ENCODE measurements at places on chromosomes 5 and 9.

DNA sequence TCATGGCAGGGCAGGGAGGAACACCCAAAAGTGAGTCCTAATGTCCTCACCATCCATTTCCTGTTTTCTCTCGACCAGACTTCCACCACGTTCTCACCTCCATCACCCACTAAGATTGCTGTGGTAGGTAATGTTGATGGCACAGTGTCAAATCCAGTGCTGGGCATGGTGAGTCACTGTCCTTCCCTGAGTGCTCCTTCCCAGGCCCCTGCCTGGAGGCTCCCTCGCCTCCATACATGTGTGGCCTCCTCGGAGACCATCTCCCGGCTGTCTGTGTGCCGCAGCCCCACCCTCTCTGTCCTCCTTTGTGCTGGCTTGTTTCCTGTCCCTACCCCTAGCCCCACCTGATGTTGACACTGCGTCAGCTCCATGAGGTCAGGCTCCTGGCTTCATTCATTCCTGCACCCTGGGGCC, 177.5 kb downstream of the SYK start:
- no peak for DNase-seq

- no peak for DNase-seq
Observed at GRCh38 chr5:44809956-44810420, 1.2 kb downstream of the MRPS30 start.

- DNase-seq, result no peak
Observed at GRCh38 chr9:682633-683508, 158.6 kb upstream of the DMRT1 start.

DNA sequence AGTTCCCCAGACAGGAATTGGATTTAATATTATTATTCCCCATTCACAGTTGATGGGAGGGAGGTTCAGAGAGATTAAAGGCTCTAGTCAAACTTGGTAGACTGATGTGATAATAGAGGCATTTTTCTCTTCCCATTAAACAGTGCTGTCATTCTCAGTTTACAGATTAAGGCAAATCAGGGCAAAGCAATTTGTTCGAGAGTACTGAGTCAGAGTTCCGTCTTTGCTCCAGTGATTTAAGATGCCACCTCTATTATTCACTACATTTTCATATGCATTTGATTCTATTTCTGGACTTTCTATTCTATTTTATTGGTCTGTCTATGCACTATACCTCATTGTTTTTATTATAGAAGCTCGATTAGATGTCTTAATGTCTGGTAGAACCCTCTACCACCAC, 201.0 kb upstream of the RAI14 start:
- no peak for DNase-seq

- no peak for DNase-seq
Observed at GRCh38 chr9:78437296-78437695, 140.4 kb downstream of the PSAT1 start.

- DNase-seq, result no peak
Observed at GRCh38 chr5:141172381-141173204, at the start of gene PCDHB7. Gene PCDHB7, plus strand, starts transcription at chr5:141172644. Its CDS starts 192 bp downstream, at chr5:141172836.

DNA sequence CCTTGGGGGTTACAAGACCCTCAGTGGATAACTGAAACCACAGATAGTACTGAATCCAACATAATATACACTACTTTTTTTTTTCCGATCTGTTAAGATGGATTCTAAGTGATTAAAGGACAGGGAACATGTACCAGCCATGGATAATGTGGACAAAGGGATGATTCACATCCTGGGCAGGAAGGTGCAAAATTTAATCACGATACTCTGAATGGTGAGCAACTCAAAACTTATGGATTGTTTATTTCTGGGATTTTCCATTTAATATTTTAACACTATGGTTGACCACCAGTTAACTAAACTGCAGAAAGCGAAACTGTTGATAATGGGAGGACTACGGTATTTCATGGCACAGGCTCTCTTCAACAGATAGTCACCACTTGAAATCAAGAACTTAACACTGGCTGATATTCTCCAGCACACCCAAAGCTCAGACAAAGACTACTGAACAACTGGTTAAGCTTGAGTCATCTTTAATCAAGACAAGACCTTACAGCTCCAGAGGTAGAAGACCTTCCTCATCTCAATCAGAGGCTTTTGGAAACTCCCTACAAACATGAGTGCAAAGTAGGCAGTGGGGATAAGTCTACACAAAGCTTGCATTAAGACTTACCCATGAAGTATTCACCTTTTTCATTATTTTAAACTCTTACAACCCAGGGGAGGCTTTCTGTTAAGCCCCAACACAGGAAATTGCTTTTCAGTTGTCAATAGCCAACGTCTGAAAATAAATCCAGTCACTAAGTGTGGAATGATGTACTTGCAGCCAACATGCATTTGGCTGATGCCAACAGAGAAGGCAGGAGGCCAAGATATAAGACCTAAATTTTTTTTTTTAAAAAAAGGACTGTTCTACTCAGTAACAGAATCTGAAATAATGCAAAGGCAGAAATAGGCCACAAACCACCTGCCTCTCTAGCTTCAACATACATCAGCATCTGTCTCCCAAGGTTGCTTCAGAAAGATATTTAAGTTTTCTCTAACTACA, 78.7 kb downstream of the ELAVL2 start:
- no peak for DNase-seq

DNA sequence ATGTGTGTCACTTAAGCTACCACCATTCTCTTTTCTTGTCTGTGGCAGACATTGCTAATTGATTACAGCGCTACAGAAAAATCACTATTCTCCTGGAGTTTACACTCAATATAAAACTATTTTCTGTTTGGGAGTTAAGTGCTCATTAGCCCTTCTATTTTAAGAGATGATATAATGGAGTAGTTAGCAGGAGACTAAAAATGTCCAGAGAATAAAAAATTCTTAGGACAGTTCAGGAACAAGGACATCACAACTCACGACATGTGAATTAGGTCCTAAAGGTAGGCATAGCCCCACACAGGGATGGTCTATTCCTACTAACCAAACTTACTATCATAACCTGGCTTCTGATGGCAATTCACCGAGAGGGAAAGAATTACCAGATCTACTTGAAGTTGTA, 258.5 kb downstream of the KIAA0825 start:
- no peak for DNase-seq

- DNase-seq, result no peak
Observed at GRCh38 chr9:129701549-129701948, 36.1 kb downstream of the PRRX2 start.

- DNase-seq, result no peak
Observed at GRCh38 chr9:118575341-118576070, 793.7 kb downstream of the BRINP1 start.

DNA sequence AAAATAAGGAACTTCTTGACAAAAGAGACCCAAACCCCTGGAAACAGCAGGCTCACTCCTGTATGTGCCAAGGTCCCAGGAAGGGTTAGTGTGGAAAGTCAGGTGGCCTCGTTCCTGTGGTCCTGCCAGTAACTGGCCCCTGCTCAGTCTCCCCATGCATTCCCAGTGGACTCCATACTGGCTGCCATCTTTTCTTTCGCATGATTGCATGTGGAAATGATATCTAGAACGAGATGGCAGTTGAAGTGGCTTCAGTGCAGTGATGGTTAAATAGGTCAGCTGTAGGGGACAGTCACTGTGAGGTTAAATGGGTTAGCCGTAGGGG, 30.4 kb downstream of the AHRR start:
- no peak for DNase-seq

DNA sequence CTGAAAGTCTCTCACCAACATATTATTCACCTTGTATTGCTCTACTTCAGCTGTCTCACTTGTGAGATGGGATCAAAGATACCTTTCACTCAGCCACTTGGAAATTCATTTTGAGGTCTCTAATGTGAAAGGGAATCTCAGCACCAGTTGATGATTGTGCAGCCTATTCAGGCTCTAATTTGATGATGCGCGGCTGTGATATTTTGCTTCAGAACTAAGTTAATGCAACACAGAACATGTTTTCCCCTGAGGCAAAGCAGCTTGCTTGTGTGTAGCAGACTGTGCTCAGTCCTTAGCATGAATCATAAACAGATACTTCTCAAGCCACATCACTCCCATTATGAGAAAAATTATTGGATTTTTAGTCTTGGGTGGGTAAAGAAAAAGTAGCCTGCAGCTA, 378.8 kb downstream of the OSTF1 start:
- no peak for DNase-seq

DNA sequence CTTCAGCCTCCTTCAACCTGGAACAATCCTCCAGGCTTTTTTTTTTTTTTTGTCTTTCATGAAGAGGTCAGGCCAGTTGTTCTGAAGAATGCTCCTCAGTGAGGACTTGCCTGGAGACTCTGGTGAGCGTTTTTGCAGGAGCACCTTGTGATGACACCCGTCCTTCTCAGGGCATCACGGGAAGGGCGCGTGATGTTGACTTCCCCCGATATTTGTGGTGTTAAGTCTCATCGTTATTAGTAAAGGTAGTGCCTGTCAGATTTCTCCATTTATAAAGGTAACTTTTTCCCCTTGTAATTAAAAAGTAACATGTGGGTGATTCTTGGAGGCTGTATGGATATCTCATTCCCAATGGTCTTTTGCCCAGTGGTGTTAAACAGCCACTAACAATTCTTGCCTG, 11.1 kb upstream of the PSMB7 start:
- no peak for DNase-seq

GRCh38 chr5:60960591-60960990, 15.6 kb downstream of the NDUFAF2 start:
- DNase-seq, result no peak

DNA sequence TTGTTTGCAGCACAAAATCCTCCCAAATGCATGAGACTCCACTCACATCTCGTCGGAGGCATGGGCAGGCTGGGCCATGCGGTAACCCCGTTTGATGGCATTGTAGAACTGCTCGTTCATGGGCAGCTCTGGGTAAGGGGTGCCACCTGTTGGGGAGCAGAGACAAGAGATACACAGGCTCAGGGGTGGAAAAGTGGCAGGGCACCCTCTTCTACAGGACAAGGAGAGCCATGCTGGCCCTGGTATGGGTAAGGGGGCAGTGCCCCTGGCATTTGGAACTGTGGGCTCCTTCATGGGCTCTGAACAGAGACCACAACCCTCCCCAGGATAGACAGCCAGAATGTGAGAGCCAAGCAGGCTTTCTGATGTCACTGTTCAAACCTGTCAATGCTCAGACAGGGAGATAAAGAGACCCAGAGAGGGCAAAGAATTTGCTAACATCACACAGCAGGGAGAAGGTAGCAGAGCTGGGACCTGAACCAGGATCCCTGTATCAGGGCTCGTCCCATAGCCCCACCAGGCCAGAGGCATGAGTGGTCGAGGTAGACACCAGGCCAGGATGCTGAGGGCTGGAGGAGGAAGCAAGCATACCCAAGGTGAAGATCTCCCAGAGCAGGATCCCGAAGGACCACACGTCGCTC, 33.2 kb upstream of the CSF1R start:
- DNase-seq, result no peak

GRCh38 chr5:17064241-17064640, 128.2 kb upstream of the MYO10 start:
- DNase-seq, result no peak

DNA sequence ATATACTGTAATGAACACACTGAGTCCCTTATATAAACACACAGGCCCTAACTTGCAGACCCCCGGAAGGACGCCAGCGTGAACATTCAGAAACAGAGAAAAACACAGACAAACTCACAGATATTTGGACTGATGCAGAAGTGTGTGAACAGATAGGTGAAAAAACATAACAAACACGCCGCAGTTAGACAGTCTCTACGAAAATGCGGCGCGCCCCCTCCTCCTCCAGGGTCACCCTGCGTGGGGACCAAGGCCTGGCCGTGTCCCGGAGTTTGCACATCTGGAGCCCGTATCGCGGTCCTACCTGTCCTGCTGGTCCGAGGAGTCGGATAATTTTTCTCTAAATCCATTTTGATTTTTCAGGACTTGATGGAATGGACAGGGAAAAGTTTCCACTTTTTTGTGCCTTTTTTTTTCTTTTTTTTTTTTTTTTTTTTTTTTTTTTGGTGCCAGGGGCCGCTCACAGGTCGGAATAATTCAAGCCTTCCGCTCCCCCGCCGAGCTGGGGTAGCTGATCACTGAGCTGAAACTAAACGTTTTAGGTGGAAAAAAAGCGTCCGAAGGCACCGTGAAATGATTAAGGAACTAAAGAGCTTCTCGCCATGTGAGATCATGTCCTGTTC, at the start of gene PAX5:
Gene PAX5 (minus strand): TSS at position 587 of the 623 bp plus-strand sequence. CDS start 237 bp downstream, at position 350.
- DNase-seq, result no peak

GRCh38 chr9:30977965-30978364, 1406.5 kb upstream of the ACO1 start:
- no peak for DNase-seq
